ENCODE measurements at places on chromosomes 5 and 9.

DNA sequence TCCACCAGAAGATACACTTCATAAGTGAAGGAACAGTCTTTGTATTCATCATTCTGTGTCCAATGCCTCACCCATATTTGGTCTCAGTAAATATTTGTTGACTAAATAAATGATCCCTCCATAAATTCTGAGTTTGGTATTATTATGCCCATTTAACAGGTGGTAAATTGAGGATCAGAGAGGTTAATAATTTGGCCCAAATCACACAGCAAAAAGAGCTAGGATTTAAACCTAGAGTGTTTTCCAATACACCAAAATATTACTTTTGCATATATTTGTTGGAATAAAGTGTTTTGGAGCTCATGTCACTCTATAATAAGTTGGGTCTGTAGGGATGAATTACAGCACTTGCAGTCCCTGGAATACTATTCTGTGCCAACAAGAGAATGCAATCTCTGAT is 470.3 kb downstream of the ARHGEF28 start:
- no peak for DNase-seq

- DNase-seq, result no peak
Observed at GRCh38 chr5:168601972-168602371, 22.8 kb upstream of the PANK3 start.

GRCh38 chr9:78788101-78788500 is 491.2 kb downstream of the PSAT1 start:
- DNase-seq, result no peak

GRCh38 chr5:69129413-69129812 is 35.6 kb downstream of the SLC30A5 start:
- no peak for DNase-seq

- DNase-seq, result no peak
Observed at GRCh38 chr5:66553916-66554575, 42.1 kb upstream of the MAST4 start.

DNA sequence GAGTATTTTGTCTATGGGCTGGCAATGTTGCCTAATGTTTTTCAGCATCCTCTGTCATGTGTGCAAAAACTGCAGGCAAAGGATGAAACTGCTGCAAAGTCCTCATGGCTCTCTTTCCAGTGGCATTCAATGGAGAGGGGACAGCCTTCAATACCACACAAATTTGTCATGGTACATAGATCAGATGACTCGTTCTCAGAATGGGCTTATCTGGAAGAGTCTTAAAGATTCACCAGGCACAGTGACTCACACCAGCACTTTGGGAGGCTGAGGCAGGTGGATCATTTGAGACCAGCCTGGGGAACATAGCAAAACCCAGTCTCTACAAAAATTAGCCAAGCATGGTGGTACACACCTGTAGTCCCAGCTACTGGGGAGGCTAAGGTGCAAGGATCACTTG is 5.3 kb downstream of the CDKN2AIPNL start:
- DNase-seq, result no peak

DNA sequence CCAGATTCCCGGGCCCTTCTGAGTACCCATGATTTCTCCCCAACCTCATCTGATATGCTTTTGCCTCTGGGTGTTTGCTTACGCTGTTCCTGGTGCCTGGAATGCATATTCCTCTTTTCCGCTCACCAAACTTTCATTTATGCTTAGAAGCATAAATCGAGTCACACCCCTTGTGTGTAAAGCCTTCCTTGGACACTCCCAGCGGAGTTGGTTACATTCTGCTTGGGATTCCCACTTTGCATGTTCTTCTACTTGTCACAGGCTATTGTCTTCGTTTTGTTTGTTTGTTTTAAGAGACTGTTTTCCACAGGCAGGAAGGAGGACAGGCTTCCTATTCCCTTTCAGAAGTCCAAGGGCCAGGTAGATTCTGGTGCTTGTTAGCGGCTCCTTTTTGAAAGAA is 76.5 kb downstream of the SEC61B start:
- no peak for DNase-seq

DNA sequence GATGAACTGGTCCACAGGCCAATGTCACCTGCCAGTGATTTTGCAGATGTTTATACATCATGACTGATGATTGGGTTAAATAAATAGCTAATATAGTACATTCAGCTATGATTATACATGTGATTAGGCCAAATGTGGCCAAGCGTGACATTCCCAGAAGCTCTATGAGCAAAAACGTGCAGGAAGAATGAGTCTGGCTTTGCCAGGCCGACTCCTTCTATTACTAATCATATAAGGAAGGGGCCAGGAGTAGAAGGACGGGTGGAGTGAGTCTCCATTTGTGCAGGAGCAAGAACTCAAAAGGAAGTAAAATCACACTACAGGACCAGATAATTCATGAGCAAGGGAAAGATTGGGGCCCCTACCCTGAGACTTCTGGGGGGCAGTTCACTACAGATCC is 178.2 kb downstream of the ROR2 start:
- DNase-seq, result no peak

DNA sequence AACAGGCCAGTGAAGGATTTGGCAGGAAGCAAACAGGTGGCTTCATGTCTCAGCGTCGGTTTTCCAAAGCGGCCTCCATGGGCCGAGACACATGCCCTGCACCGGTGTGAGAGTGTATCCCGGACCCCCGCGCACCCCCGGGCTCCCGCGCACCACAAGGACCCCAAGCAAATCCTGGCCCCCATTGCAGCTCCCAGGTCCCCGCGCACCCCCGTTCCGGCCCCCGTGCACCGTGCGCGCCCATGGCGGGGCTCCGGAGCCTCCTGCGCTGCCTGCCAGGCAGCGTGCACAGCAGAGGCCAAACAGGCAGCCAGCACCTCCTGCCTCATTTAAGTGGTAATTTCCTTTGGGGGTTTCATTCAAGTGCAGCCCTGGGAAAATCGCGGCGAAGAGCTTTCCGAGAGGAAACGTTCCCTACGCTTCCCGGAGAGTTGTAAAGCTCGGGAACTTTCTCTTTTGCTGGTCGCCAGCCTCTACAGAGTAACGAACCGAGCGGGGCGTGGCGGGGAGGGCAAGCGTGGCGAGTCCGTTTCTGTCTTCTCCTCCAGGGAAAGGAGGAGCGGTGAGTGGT is 145.5 kb upstream of the SLC24A2 start:
- no peak for DNase-seq

GRCh38 chr5:89556215-89556913 is 673.4 kb upstream of the MEF2C start:
- DNase-seq, result no peak

DNA sequence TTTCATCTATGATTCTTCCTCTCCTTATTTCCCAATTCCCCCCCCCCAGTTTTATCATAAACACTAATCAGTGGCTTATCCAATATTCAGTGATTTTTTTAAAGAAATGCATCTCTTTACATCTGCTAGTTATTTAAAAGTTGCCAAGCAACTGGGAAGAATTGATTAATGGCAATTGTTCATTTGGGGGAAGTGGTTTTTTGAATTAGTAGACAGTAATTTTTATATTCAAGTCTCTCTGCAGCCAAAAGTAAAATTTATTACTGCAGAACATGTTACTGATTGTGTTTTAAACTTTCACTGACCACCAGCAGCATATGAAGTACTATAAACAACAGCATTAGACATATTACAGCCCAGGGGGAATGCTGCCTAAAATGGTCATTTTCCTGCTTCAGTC is 308.8 kb upstream of the NREP start:
- no peak for DNase-seq

DNA sequence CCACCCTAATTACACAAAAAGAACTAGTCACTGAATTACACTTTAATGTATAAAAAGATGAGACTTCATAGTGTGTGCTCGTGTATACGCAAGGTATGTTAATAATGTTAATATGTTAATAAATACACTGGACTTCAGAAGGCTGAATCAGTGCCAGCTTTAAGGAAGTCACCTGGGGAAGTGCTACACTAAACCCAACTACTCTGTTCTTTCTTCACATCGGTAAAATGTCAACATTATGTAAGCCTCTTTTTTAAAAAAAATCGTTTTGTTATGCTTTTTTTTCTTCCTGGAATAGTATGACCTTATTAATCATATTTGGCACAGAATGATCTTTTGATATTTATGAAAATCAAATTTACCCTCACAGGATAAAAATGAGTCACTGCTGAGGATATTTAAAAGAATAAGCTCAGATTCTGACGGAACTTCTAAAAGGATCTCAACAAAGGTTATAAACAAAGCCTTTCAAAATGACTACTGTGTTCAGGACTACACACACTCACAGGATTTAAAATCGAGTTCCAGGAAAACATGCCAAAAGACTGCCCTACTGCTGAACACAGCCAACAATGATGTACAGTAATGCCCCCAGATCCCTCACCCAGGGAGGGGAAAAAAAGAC is 75.9 kb downstream of the AUH start:
- no peak for DNase-seq

- no peak for DNase-seq
Observed at GRCh38 chr5:168217497-168217896, 73.9 kb upstream of the WWC1 start.

- no peak for DNase-seq
Observed at GRCh38 chr5:17216974-17217492, 398 bp upstream of the BASP1 start.

DNA sequence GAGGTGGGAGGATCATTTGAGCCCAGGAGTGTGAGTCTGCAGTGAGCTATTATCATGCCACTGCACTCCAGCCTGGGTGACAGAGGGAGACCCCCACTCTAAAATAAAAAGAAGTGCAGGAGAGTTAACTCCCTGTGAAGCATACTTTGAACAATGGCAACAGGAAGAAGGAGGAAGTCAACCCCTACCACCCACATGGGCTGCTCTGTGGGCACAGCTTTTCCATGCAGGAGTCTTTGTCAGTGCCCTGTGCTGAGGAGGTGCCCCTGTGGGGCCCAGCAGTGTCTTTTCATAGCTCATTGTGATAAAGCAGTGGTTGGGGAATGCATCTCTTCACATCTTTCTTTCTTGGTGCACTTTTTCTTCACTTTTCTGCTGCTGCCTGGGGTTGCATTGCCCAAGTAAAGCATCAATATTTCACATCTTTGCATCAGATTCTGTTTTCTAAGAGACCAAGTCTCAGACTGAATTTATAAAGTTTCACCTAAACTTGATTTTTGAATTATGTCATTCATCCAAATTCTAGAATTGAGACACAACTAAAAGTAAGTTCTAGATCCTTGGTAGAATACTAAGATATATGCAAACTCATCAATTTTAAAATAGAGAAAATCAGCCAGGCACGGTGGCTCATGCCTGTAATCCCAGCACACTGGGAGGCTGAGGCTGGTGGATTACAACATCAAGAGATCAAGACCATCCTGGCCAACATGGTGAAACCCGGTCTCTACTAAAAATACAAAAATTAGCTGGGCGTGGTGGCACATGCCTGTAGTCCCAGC is 316.6 kb downstream of the DNAH5 start:
- no peak for DNase-seq

GRCh38 chr5:144254552-144254951 is 83.9 kb downstream of the KCTD16 start:
- DNase-seq, result no peak

DNA sequence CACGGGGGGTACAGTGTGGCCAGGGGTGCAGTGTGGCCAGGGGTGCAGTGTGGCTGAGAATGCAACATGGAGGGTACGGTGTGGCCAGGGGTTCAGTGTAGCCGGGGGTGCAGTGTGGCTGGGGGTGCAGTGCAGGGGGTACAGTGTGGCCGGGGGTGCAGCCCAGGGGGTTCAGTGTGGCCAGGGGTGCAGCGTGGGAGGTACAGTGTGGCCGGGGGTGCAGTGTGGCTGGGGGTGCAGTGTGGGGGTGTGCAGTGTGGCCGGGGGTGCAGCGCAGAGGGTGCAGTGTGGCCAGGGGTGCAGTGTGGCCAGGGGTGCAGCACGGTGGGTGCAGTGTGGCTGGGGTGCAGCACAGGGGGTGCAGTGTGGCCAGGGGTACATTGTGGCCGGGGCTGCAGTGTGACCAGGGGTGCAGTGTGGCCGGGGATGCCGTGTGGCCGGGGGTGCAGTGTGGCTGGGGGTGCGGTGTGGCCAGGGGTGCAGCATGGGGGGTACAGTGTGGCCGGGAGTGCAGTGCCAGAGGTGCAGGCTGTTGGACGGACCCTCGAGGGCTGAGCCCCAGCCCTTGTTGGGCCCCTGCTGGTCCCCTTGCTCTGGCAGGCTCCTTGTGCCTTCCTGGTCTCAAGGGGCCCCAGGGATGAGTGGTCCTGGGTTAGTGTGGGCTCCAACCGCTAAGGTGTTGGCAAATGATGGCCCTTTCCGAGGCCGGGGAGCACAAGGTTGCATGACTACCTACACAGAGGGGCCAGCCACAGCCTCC is 17.9 kb downstream of the TPPP start:
- DNase-seq, result no peak

DNA sequence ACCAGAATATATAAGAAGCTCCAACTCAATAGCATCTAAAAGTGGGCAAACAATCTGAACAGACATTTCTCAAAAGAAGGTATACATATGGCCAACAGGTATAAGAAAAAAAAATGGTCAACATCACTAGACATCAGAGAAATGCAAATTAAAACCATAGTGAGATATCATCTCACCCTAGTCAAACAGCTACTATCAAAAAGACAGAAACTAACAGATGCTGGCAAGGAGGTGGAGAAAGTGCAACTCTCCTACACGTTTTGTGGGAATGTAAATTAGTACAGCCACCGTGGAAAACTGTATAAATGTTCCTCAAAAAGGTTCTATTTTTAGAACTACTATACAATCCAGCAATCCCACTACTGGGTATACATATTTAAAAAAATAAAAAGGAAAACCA is 199.9 kb upstream of the SMC2 start:
- no peak for DNase-seq
